ENCODE measurements at places on chromosomes 11 and 22.
A peak's percentile ranks its signal among the peaks of the same experiment; 100 is the strongest.

DNA sequence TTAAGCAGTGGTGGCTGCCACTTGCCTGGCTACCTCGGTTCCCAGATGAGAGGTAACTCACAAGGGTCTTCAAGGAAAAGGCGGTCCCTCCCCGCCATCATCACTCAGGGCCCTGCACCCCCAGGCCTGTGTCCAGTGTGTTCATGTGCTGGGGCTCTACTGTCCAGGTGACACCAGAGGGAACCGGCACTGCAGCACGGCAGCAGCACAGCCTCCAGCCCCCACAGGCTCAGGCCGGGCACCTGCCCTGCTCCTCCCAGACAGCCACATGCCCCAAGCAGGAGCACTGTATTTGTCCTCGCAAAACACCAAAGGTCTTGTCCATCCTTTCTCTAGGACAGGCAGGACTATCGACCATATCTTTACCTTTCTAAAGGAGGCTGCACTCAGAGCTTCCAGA, 982.1 kb downstream of the NTM start:
- DNase-seq, result no peak

DNA sequence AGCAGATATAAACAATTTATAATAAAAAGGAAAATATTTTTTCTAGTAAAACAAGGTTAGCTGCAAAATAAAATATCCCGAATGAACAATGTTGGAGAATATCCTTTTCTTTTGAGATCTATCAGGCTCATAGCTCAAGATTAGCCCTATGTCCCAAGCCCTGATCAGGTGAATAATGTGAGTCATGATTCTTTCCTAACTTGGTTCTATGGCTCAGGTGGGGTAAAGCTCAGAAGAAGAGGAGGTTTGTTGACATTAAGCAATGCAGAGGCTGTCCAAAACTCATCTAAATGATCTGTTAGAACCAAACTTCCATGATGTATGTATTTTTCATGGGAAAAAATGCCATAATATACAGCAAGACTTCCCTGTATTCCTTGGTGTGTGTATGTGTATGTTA, 86.1 kb downstream of the TRIM44 start:
- DNase-seq, result no peak

GRCh38 chr11:61899146-61899841, 7.9 kb upstream of the FADS3 start:
- peak; percentile 86 for DNase-seq

DNA sequence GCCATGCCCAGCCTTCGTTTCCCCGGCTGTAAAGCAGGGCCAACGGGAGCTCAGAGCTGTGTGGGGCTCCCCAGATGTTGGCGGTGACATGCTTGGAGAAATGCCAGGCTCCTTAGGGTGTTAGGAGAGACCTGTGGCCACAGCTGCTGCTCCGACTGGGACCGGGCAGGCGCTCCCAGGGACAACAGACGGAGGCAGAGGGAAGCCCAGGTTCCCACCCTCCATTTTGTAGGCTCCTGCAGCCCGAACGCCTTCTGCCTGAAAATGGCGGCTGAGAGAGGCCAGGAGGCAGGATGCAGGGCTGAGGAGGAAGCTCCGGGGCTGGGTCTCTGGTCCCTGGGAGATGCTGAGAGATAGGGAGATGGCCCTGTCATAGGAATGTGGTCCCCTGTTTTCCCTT, 10.0 kb downstream of the CD6 start:
- DNase-seq, result no peak

DNA sequence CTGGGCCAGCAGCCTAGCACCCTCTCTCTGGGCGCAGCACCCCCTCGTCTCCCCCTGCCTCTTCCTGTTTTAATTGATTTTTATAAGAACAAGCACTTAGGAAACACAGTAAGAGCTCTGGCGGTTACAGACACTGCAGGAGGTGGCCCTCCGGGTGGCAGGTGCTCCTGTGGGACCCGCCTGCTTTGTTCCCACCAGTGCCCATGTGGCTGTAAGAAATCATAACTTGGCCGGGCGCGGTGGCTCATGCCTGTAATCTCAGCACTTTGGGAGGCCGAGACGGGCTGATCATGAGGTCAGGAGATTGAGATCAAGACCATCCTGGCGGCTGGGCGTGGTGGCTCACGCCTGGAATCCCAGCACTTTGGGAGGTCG, 18.4 kb downstream of the TSPAN4 start:
- no peak for DNase-seq

DNA sequence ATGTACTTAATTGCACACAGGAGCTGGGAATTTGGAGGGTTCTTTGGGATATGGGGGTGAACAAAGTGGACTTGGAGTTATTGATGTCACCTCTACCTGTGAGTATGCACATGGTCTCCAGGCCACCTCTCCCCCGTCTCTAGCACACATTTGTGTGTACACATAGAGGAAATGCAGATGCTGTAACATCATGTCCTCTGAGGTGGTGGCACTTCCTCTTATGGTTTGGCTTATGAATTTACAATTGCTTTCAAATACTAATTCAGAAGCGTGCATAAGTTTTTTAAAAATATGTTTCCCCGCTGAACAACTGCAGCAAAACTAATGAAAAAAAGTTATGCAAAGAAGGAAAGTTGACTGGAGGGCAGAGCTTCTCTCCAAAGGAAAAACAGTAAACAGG, 152.0 kb upstream of the TENM4 start:
- DNase-seq, result peak; percentile 5

DNA sequence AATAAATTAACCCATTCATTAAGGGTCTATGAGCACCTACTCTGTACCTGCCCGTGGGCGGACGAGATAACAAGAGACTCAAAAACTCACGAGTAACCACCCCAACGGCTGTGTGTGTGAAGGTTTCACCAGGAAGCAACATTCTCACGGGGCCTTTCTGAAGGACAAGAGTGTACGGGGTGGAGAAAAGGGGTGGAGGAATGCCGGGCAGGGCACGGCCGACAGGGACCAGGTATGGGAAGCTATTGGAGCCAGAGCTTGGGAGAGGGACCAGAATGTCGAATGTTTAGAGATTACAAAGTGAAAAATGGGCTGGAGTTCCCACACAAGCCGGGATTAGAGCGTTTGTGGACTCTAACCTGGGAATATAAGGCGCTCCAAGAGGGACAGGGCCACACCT, 1.6 kb downstream of the KMT5B start:
- DNase-seq, result no peak
